ENCODE measurements at places on chromosomes 6 and 20.
A peak's percentile ranks its signal among the peaks of the same experiment; 100 is the strongest.

DNA sequence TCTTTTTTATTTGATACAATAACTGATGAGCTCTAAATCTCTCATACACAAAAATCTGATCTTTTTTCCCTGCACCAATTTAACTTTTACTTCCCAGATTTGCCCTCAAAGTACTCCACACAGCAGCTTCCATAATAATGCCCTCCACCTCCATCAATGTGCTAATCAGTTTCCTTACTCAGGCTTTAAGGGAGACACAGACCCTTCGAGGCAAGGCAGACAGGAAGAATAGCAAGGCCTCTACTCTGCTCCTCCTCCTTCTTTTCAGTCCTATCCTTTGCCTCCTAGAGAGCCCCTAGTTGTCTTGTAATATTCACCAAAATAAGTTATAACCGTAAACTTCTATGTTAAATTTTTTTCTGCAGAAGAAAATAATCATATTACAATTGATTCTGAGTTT, 444.9 kb upstream of the RNF217 start:
- DNase-seq: no peak

DNA sequence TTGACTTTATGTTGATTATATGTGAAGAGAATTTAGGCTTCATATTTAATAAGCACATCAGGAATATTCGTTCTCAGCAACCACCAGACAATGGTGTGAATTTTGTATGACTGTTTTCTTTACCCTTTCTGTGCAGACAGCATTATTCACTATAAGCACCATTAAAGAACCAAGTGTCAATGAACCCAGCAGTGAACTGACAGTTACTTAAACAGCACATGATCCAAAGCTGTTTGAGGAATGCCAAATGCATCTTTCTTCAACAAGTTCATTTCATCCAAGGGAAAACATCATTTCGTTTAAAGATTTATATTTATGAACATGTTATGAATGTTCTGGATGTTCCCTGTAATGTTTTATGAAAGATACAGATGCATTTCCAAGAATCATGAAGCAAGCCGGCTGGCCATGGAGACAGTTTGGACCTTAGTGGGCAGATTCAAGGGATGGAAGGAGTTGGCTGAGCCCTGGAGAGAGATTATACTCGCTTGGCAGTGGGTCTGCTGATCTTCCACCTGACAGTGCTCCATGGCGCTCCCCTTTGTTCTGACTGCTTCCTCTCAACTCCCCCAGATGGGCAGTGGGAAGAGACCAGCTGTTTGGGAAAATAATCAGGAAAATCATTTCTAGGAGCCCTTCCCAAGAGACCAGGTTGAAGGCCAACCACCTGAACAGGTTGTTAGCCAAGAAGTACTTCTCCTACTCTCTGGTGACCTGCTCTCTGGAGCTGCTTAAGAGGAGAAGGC, 326.0 kb upstream of the RSPO3 start:
- peak; percentile 22 for DNase-seq

DNA sequence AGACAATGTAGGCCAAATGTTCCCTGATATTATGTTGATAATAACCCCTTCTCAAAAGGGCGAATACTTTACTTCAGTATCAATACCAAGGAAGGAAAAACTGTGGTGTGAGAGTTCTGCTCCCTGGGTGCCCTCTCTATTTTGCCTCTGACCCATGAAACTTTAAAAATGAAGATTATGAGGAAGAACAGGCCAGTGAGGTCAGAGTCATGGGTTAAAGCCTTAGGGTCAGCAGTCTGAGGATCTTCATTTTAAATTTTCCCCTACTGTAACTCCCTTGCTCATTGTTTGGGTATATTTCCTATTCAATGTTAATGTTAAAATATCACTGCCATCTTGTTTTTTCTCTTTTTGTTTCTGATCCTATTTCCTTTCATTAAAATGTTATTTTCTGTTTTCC, 47.9 kb downstream of the PRKN start:
- no peak for DNase-seq

DNA sequence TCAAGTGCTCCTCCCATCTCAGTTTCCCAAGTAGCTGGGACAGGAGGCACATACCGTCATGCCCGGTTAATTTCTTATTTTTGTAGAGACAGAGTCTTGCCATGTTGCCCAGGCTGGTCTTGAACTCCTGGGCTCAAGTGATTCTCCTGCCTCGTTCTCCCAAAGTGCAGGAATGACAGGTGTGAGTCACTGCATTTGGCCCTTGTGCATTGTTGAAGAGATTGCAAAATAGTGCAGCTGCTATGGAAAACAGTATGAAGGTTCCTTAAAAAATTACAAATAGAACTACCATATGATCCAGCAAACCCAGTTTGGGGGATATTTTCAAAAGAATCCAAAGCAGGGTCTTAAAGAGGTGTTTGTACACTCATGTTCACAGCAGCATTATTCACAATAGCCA, 69.1 kb downstream of the GJA10 start:
- DNase-seq: no peak
